ENCODE measurements at places on chromosomes 11 and 22.

- DNase-seq = no peak
Observed at GRCh38 chr22:28604966-28605761, 74.5 kb downstream of the TTC28 start.

DNA sequence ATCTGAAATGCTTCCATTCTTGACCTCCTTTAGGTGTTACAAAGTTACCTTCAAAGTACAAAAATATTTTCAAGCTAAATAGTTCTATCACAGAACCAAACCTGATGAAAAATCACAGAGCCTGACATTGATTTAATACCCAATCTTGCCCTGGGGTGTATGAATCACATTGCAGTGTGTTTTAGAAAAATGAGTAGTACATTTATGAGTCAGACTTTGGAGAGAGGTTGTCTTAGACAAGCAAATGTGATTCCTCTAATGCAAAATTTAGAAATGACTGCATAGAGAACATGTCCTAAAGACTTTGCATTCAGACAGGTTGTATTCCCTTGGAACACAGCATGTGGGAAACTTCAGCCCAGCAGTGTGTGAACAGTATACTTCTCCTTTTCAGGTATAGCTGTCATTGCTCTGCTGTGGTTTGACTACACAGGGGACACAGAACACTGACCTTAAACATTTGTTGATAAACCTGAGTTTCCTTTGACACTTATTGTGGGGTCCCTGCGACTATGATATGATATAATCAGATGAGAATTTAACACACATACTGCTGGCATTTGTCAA lies 972.1 kb downstream of the JRKL start:
- no peak for DNase-seq

DNA sequence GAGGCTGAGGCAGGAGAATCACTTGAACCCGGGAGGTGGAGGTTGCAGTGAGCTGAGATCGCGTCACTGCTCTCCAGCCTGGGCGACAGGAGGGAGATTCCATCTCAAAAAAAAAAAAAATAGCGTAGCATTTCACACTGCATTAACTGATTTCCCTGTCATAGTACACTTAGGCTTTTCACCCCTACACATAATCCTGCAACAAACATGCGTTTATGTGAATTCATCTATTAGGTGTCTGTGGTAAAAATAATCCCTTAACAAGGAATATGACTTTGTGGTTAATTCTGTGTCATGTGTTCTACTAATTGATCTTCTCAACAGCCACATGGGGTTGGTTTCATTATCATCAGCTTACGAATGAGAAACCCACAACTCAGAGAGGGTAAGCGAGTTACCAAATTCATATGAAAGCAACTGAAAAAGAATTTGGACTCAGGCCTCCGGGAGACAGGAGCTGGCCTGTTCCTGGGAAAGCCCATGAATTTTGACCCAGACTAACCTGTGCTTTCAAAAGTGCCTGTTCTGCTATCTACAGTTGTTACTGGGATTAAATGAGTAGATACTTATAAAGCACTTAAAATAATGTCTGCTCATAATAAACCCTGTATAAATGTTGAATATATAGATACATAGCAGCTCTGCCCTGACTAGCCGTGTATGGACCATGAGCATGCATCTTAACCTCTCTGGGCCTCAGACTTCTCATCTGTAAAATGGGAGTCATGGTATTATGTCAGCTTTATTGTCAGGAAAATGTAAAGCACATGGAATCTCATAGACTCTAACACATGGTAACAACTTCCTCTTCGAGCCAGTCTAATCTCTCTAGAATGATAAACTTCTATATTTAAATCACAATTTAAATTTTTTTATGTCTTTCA lies 36.6 kb downstream of the KCNJ1 start:
- no peak for DNase-seq

DNA sequence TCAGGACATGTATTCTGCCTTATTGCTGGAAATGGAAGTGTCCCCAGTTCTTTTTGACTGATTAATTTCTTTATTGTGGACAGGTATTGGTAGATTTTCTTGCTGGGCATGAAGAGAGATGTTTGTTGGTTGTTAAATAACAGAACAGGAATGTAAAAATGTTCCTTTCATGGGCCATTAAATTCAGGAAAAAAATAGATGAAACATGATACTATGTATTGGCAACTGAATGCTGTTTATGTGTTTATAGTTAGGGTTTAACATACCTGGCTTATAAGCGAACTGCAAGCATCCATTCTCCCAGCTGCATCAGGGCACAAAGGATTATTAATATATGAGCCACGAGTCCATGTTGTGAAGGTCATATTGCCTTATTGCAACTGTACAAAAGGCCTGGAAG lies 368.5 kb downstream of the NELL1 start:
- no peak for DNase-seq

DNA sequence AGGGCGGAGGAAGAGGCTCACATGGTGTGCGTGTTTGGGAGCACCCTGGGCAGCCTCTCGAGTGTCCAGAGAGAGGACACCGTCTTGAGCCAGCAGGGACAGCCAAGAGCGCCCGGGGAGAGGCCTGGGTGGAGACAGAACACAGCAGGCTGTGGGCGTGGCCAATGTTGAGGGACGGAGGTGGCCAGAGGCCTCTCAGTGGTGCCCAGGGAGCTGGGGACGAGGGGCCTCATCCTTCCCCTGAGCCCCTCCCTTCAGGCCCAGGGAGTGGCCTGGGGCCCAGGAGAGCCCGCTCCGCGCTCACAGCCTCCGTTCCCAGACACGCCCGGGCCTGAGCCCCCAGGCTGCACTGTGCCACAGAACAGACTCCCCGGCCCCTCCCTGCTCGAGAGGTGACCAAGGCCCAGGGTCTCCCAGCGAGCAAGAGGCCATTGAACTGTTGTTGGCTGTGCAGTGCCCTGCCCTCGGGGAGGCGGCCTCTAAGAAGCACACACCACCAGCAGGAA lies 48.4 kb downstream of the CDKN1C start:
- DNase-seq = no peak

- DNase-seq = no peak
Observed at GRCh38 chr11:106446955-106447354, 369.5 kb downstream of the AASDHPPT start.

GRCh38 chr22:22210375-22210774 lies 34.2 kb upstream of the VPREB1 start:
- DNase-seq = no peak

DNA sequence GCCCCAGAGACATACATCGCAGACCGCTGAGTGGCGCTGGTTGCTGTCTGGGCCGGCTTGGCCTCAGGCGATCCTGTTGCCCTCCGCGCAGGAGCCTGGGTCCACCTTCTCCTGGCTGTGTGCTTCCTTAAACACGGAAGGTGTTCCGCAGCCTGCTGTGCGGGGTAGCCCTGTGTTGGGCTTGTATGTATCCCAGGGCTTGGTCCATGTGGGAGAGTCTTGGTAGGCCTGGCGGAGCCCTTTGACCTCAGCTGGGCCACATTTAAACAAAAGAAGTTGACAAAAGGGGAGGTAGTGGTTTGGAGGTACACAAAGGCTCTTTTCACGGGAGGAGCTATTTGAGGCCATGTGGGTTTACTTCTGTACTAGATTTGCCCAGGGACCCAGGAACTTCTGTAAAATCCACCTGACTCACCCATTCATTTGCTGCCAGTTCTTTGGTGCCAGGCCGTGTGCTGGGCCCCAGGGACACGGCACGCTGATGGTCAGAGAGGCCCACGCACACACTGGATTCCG lies 11.0 kb upstream of the GRAMD4 start:
- DNase-seq = no peak

All from GOT3 (cell line).